ENCODE measurements at places on chromosomes 6 and 20.

DNA sequence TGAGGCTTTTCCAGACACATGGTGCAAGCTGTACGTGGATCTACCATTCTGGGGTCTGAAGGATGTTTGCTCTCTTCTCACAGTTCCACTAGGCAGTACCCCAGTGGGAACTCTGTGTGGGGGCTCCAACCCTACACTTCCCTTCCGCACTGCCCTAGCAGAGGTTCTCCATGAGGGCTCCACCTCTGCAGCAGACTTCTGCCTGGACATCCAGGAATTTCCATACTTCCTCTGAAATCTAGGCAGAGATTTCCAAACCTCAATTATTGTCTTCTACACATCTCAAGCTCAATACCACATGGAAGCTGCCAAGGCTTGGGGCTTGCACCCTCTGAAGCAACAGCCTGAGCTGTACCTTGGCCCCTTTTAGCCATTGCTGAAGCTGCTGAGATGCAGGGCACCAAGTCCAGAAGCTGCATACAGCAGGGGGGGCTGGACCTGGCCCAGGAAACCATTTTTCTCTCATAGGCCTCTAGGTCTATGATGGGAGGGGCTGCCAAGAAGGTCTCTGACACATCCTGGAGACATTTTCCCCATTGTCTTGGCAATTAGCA lies 11.6 kb downstream of the PDSS2 start:
- DNase-seq, result no peak

- DNase-seq, result no peak
Measured at GRCh38 chr20:24684421-24684871, 215.0 kb downstream of the SYNDIG1 start.

GRCh38 chr6:137776786-137777686 lies 90.0 kb upstream of the TNFAIP3 start:
- DNase-seq, result no peak

GRCh38 chr20:44112889-44113617 lies 73.9 kb downstream of the JPH2 start:
- no peak for DNase-seq

DNA sequence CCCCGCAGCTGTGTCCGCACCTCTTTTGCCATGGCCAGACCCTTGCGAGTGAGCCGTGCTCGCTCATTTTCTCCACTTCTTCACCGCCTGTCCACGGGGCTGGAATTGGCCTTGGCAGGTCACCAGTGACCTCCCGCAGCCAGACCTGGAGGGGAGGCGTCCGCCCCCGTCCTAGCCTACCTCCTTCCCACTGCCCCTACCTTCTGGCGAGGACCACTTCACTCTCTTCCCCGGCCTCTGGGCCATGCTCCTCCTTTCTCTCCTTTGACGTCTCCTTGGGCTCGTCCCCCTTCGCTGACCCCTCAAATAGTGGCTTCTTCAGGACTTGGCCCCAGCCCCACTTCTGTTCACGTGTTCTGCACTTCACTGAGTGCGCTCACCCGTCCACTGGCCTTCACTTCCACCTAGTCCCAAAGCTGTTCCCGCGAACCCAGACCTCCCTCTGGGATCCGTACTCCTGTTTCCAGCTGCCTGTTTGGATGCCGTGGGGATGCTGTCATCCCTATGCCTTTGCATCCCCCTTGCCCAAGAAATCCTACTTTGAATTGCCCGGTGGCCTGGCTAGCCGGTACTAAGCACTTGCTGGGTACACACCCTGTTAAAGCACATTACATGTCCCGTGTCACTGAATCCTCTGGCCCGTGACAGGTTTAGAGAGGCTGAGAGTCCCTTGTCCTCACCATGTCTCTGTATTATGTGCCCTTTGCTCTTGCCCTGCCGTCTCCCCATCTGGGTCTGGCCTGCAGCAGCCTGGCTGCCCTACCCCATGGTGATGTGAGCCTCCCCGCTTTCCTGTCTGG lies 33.0 kb downstream of the SPATA2 start:
- no peak for DNase-seq

DNA sequence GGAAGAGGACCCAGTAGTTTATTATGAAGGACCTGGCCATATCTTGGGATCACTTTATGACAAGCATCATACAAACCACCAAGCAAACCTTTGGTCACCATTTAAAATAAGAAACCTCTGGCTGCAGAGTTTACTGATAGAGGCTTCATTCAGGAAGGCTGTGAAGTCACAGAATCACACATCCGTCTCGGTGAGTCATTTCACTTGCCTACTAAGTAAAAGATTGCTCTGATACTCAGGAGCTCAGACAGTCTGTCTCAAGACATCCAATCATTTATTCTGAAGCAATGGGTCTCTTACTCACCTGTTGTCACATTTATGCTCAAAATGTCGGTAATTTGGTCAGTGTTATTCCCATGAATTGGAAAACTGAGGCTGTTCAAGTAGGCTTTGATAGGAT lies 33.7 kb downstream of the ADGRF5 start:
- no peak for DNase-seq

- DNase-seq, result no peak
Measured at GRCh38 chr6:33418690-33419291, 884 bp upstream of the CUTA start.

GRCh38 chr6:52363228-52363867 lies 1.4 kb downstream of the PAQR8 start:
- no peak for DNase-seq

DNA sequence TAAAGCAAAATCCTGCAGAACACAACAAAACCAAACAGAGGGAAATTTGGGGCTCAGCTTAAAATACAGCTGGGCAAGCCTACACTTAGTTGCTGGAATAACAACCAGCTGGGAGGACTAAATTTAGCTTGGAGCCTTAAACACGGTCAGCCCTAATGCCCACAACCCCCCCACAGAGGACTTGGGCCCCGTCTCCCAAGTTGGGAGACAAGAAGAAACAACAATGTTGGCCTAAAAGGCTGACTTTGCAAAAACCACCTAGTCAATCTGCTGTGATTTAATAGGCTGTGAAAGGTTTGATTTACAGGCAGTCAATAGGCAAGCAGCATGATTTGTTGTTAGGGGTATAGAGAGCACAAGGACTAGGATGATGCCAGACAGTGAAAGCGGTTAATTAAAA lies 40.3 kb upstream of the ARMC2 start:
- DNase-seq, result no peak

GRCh38 chr6:63245909-63246308 lies 34.6 kb downstream of the FKBP1C start:
- DNase-seq, result no peak

GRCh38 chr20:58478141-58478805 lies 36.9 kb downstream of the APCDD1L start:
- no peak for DNase-seq

GRCh38 chr6:36915599-36915998 lies 29.8 kb downstream of the C6orf89 start:
- no peak for DNase-seq

- DNase-seq, result peak; percentile 7
Measured at GRCh38 chr6:108966855-108967755, 118.9 kb downstream of the ARMC2 start.

GRCh38 chr20:25076731-25077609 lies 5.0 kb downstream of the VSX1 start:
- DNase-seq, result no peak

- DNase-seq, result no peak
Measured at GRCh38 chr20:18624948-18625347, 37.1 kb downstream of the DTD1 start.

GRCh38 chr6:22808466-22808865 lies 239.1 kb downstream of the HDGFL1 start:
- DNase-seq, result no peak

GRCh38 chr6:124599656-124600055 lies 362.6 kb upstream of the RNF217 start:
- DNase-seq, result no peak

DNA sequence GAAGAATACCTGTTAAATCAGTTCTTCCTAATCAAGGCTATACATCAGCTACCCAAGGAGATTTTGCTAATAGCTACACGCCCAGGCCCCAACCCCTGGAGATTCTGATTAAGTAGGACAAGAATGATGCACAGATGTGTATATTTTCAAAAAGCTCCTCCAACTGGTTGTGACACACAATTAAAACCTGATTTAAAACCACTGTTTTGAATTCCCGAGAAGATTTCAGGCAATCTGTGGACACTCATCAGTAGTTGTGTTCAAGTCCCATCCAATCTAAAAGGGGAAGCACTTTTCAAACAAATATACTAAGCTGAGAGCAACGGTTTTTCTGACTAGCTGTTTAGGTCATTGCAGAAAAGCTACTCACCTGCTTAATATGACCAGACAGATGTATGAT lies 118.9 kb upstream of the NHSL1 start:
- no peak for DNase-seq

DNA sequence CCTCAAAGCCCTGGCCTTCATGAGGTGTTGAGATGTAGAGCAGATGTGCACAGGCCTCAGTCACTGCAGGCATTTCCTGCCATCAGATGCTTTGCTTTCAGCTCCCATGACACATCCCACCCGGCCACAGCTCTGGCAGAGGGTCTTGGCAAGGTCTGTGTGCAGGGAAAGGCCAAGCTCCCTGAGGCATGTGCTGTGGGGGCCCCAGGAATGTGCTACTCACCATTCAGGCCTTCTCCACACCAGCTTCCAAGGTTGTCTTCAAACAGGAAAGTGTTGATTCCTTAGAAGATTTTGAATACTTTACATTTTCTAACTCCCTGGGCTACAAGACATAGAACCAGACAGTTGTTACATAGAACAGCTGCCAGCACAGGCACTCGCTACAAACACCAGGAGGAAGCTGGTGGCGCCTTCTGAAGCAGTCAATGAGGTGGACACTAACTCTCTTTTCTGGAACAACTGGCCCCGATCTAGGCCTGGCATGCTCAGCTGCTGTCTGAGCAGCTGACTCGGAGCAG lies 27.8 kb downstream of the CASS4 start:
- no peak for DNase-seq

DNA sequence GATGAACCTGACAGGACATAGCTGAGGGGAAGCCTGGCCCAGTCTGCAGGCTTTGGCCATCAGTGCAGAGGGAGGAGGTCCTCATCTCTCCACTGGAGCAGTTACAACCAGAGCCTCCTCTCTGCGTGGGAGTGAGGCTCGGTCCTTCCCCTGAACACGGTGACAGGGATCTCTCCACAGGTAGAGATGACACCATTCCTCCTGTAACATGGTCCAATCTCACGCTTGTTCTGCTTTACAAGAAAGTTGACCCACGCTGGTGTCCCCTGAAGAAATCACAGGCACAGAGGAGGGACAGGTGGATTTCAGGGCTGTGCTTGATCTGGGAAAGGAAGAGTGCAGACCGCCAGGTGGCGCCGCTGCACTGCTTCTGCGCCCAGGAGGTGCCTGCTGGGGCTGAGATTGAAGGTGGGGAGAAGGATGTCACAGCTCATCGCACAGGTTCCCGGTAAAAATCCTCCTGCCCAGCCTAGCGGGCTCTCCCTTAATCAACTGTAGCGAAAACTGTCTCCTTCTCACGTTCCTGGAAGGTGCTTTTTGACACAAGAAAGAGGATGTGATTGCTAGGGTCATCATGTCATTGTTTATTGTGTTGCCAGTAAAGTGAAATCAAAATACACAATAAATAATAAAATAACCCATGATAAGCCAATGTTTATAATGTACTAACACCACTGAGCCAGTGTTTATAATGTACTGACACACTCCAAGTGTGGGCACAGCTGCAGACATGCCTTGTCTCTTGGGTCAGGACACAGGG lies 20.4 kb downstream of the HLA-G start:
- peak; percentile 74 for DNase-seq

- DNase-seq, result no peak
Measured at GRCh38 chr20:49560186-49560585, 7.8 kb downstream of the PTGIS start.

DNA sequence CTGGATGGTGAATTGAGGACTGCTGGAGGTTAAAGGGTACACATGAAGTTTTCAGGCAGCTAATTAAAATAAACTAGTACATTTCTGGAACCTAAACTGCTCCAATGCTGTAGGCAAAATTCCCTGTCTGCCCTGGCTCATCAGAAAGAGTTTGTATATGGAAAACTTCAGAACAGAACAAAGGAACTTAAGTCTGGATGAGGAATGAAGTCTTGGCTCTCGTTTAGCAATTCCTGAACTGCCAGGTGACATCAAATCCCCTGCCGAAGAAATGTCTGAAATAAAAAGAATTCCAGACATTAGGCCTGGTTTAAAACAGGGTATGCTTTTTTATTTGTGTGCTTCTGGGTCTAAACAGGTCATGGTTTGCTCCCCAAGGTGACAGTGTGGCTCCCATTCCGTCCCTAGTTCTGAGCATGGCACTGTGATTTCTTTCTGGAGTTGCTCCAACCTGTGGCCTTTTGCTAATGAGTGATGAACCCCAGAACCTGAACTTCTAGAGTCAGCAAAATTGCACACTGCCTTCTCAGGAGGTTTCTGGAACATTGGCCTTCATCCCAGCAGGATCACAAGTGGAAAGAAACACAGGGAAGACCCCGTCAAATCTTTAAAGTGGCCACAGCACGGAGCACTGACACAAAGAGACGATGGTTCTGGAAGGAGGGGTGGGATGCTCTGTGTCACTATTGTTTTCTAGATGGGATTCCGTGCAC lies 129.4 kb upstream of the NAA20 start:
- DNase-seq, result no peak

DNA sequence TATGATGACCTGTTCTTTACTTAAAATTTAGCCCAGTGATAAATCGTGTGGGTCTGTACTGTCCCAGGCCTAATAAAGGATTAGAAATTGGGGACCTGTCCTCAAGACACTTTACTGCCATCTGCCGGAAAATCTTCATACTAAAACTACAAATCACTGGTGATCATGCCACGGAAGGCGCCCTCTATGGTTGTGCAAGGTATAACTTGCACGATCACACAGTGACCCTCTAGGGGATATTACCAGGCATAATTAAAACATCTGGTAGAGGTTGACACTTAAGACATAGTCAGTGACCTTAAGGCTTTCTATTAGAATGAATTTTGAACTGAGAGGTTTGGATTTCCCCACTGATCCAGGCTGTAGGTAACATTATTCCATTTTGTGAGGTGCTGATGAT lies 172.6 kb downstream of the BMP2 start:
- DNase-seq, result no peak

DNA sequence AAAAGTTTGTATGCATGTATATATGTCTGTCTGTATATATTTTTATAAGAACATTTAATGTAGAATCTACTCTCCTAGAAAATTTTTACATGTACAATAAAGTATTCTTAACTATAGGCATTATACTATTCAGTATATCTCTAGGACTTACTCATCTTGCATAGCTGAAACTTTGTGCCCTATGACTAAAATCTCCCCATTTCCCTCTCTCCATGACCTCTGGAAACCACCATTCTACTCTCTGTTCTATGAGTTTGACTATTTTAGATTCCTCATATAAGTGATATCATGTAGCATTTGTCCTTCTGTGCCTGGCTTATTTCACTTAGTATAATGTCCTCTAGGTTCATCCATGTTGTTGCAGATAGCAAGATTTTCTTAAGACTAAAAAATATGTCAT lies 205.1 kb upstream of the SMLR1 start:
- no peak for DNase-seq

DNA sequence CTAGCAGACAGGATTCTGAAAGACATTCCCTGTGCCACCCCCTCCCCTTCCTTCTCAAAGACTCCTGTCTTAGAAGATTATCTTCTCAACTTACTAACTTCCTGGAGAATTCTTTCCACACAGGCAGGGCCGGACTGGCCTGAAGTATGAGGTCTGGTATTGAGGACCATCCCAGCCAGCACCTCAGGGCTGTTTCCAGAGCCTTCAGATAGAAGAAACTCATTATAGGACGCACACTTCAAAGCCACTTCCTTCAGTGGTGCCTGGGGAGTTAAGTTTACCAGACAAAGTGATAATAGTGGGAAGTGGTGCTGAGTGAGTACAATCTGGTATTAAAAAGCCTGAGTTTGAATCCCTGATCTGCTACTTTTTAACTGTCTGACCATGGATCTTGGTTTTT lies 15.6 kb downstream of the KCNS1 start:
- no peak for DNase-seq

GRCh38 chr6:43278524-43279078 lies 19.5 kb upstream of the SLC22A7 start:
- DNase-seq, result no peak
